Caki2 (cell line): ENCODE measurements at places on chromosomes 12 and 14. TPM values are rescaled to one million over a fixed set of nuclear protein-coding genes. Genes with fewer than 3 reads are reported as not detected.

DNA sequence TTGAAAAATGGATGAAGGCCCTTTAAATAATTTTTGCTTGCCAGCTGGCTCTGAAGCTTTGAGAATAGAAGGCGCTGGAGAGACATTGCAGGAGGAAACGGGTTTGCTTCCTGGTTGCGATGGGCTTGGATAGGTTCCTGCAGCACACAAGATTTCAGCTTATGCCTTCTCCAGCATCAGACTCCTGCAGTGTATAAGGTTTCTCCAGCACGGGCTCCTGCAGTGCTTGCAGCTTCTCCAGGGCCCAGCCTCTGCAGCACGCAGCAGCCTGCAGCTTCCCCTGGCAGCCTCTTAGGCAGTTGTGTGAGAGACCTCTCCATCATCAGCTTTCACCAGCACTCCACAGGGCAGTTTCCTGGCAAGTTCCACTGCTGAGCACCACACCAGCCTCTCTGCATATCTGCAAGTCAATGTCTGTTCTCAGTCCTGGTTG lies 78.7 kb upstream of the ZDHHC17 start:
- no peak for DNase-seq

- DNase-seq: no peak
Observed at GRCh38 chr12:87142342-87142741, 886.2 kb upstream of the MGAT4C start.

DNA sequence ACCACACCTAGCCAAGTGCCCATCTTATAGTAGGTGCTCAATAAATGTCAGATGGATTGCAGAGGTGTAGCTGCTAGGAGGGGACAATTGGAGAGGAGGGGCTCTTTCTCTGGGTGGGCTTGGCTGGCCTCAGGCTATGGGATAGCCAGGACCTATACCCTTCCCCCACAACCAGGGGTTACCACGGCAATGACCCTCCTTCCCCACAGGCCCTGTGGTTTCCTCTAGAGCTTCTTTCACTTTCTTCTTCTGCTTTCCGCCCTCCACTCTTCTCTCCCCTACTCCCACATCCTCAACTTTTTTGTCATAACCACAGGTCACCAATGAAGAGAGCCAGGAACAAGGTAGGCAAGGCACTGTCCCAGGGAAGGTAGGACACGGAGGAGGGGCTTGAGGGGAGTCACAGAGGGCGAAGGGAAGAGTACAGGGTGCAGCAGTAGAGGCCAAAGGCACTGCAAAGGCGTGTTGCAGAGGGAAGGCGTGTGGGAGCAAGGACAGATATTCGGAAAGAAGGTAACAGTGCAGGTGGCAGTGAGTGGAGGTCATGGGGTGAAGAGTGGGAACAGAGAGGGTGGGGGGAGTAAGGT lies 1.9 kb upstream of the ITGB7 start:
- DNase-seq: no peak

- DNase-seq: no peak
Observed at GRCh38 chr14:65195042-65195719, 92.9 kb upstream of the MAX start.

DNA sequence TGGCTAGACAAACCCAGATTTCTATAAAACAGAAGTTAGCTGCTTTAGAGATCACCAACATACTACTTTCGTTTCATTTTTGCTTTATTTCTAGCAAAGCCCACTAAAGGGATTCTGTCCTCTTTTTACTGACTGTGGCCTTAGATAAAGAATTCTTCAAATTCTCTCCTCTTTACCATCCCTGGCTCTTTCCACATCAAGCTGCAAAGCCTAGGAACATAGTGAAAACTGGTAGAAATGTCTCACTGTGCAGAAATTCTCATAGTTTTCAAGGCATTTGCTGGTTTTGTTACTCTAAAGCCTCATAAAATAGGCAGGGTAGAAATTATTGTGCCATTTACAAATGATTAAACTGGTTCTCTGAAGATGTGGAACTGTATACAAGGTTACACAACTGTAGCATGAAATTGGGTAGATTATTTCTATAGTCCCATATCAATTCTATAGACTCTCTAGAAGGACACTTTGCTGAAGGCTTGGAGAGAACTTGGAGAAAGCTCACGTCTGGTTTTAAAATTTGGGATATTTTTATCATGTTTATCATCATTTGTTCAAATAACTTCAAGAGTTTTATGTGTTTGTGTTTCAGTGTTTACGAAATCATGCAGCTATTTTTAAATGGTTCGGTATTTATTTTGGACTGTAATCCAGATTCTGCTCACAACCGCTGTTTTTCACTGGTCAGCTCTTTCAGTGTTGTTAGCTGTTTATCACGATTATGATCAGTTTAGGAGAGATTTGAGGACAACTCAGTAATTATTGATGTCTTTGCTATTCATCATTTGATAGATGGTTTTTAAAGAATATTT lies 36.7 kb upstream of the CSRP2 start:
- no peak for DNase-seq

- DNase-seq: no peak
Observed at GRCh38 chr14:59679872-59680271, 103.3 kb upstream of the CCDC175 start.

The TMEM117 gene
- total RNA-seq: 12.0 and 16.7 TPM in 2 replicates
